ENCODE measurements at places on chromosomes 2 and 18.
A peak's percentile ranks its signal among the peaks of the same experiment; 100 is the strongest.

DNA sequence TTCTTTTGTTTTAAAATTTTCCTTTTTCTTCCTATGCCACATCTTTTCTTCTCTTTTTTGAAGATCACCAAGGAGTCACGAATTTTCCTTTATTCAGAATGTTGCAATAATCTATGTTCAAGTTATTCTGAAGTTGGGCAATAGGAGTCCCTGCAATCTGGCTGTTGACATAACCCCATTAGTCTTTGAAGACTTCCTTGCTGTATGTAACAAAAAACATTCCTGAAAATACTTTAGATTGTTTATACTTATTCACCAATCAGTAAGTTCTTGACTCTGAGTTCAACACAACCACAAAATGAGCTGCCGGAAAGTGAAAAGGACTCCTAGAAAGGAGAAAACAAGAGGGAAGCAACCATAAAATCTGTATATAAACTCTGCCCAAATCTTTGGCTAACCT is 62.8 kb downstream of the TMEM237 start:
- no peak for DNase-seq

- peak; percentile 25 for DNase-seq
Observed at GRCh38 chr2:25165992-25166875, 2.1 kb downstream of the POMC start.

DNA sequence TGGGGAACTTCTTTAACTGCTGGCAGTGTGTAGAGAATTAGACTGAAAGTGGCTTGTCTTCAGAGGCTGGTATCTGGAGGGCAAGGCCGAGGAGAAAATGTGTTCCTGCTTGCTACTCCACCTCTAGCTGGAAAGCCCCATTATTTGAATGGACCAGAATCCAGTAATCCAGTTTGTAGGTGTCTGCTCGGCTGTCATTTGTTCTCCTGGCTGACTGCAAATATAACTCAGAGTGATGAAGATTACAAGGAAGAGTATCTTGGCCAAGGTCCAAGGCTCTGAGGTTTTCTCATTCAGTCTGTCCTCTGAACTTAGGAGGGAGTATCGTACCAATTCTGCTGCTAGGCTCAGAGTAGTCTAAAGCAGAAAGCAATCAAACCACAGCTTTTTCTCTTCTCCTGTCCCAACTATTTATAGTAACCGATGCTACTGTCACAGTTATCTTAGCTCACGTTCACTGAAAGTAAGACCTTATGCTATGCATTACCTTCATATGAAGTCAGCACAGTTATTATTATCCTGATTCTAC is 228.6 kb downstream of the SETBP1 start:
- DNase-seq, result no peak

GRCh38 chr2:186442885-186443284 is 43.2 kb upstream of the ZC3H15 start:
- no peak for DNase-seq

- DNase-seq, result no peak
Observed at GRCh38 chr18:46642561-46642960, 14.5 kb downstream of the LOXHD1 start.

GRCh38 chr18:1708006-1708405 is 803.3 kb downstream of the ADCYAP1 start:
- no peak for DNase-seq

- DNase-seq, result no peak
Observed at GRCh38 chr2:198173864-198174263, 369.5 kb downstream of the PLCL1 start.

DNA sequence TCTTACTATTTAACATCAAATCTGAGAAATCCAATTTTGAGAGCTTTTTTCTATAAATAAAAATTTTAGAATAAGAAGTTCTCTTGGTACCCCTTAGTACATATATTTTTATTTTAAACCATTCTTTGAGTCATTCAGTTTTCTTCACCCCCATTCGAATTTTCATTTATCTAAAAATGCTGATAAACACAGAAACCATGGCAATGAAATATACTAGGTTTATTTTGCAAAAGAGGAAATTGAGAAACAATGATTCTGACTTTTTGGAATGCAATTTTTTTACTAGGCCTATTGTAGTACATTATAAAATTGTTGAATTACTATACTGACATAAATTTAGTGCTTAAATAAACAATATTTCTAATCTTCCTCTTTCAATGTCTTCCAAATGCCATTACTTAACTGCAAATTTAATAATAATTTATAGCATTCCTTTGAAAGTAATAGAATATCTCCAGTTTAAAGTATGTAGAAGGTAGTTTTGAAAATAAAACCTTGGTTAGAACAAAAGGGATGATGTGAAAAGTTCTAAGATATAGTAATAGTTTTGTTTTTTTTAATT is 46.3 kb downstream of the TANK start:
- no peak for DNase-seq

DNA sequence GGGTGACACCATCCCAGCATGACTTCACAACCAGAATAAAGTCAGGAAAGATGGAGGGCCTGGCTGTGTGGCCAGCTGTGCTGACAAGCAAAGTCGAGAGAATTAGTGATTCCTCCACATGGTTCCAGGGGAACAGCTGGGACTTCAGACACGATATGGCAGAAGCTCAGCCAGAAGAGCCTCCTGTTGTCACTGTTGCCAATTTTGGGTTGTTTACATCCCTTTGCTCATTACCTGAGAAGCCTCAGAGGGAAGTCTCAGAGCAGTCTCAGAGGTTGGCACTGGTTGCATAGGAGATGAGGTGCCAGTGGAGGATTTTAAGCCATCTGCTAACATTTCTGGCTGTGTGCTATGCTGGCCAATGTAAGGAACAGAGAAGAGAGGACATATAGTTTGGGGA is 16.0 kb downstream of the LINC00305 start:
- no peak for DNase-seq

DNA sequence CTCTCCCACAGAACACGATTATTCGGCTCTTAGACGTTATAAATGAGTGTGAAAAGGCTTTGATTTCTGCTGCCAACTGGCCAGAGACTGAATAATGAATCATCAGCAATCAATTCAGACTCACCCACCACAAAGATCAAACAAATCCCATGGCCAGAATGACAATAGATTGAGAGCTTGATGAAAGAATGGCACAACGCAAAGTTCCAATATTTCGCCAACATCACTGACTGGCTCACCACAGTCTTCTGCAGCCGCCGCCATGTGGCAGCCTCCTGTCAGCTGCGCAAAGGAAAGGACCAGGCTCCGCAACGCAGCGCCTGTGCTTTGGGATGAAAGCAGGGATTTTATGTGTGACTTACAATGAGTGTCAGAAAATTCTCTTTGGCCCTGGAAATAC is 104.4 kb upstream of the SOX11 start:
- DNase-seq, result no peak

DNA sequence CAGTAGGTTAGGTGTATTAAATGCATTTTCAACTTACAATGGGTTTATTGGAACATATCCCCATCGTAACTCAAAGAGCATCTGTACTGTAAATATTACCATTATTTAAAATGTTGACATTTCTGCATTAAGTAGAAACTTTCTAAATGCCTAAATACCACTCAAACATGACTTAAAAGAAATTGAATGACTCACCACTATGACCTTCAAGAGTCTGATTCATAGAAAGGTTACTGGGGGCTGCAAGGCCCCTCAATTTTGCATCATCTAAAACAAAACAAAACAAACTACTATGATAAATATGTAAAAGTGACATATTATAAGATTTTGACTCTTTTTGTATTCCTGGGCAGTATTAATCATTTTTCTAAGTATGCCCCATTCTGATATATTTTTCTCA is 7.6 kb downstream of the WDR35 start:
- no peak for DNase-seq

DNA sequence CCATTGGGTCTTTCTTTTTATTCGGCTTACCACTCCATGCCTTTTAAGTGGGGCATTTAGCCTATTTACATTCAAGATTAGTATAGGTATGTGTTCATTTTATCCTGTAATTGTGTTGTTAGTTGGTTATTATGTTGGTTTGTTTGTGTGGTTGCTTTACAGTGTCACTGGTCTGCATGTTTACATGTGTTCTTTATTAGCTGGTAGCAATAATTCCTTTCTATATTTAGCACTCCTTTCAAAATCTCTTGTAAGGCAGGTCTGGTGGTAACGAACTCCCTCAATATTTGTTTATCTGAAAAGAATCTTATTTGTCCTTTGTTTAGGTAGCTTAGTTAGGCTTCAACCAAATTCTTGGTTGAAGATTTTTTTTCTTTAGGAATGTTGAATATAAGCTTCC is 68.7 kb upstream of the XDH start:
- no peak for DNase-seq

- no peak for DNase-seq
Observed at GRCh38 chr2:240921311-240921994, 15.3 kb downstream of the CROCC2 start.

DNA sequence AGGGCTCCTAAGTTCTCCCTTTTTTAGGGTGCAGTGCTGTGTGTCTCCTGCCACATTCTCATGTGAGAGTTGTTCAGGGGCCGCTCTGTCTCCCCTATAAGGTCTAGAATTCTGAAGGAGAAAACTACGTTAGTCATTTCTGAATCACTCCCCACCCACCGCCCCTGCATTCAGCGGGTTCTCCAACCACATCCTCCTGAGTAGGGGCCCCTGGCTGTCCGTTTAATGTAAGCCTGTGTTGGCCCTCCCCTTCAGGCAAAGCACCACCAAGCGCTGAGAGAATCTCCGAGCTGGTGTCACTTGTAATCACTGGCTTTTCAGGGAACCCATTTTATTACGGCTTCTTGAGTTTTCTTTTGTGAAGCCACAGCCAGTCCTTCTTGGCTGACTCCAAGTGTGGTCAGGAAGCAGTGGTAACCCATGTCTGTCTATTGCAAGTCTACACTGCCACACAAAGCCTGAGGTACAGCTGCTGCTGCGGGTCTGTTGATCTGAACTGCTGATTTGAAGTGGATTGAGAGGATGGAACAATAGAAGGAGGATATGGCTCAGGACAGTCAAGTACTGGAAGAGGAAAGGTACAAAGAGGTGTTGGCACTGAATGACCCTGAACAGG is 16.9 kb downstream of the LCT start:
- DNase-seq, result no peak

DNA sequence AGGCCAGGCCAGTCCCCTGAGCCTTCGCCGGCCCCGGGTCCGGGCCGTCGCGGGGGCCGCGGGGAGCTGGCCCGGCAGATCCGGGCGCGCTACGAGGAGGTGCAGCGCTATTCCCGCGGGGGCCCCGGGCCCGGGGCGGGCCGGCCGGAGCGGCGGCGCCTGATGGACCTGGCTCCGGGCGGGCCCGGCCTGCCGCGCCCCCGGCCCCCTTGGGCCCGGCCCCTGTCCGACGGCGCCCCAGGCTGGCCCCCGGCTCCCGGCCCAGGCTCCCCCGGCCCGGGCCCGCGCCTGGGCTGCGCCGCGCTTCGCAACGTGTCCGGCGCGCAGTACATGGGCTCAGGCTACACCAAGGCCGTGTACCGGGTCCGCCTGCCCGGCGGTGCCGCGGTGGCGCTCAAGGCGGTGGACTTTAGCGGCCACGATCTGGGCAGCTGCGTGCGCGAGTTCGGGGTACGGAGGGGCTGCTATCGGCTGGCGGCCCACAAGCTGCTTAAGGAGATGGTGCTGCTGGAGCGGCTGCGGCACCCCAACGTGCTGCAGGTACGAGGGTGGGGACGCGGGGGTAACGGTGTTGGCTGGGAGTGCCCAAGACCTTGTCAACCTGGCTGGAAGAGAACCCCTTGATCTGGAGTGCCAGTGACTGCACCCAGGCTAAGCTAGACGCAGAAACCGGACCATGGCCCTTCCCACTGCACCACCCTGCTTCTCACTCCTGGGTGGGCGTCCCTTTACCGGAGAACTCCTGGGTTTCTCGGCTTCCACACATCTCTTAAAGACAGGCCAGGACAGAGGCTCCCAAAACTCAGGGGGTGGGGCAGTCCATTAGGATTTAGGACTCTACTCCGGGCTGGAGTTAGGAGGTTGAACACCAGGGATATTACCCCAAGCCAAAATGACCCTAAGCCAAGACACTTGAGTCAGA is 739 bp downstream of the PKDCC start:
- no peak for DNase-seq

- DNase-seq, result no peak
Observed at GRCh38 chr2:73018188-73018825, 53.2 kb downstream of the SFXN5 start.

DNA sequence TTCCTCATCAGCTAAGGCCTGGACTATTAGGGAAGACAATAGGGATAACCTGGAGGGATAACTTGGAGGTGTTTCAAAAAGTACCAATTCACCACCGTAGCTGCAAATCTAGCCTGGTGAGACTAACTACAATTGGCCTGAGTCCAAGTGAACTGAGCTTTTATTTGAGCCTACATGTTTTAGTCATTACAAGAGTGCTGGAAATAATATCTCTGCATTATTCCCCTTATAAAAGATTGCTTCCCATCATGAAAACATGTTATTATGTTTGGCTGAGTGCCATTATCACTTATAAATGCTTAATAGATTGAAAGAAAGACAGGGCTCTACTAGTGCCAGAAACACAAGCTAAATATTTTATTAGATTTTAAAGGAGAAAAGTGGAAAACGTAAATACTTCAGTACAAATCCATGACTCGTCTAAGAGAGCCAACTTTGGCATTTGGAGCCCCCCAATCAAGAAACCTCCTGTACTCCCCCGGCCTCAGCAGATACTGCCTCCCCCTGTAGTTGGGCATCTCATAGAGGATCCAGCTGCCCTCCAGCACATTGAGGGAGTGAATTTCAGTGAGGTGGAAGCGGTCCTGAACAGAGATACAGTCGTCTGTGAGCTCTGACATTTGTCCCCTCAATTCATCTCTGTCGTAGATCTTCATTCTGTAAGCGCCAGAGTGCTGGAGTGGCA is 3.6 kb downstream of the CRYGB start:
- DNase-seq, result peak; percentile 98

DNA sequence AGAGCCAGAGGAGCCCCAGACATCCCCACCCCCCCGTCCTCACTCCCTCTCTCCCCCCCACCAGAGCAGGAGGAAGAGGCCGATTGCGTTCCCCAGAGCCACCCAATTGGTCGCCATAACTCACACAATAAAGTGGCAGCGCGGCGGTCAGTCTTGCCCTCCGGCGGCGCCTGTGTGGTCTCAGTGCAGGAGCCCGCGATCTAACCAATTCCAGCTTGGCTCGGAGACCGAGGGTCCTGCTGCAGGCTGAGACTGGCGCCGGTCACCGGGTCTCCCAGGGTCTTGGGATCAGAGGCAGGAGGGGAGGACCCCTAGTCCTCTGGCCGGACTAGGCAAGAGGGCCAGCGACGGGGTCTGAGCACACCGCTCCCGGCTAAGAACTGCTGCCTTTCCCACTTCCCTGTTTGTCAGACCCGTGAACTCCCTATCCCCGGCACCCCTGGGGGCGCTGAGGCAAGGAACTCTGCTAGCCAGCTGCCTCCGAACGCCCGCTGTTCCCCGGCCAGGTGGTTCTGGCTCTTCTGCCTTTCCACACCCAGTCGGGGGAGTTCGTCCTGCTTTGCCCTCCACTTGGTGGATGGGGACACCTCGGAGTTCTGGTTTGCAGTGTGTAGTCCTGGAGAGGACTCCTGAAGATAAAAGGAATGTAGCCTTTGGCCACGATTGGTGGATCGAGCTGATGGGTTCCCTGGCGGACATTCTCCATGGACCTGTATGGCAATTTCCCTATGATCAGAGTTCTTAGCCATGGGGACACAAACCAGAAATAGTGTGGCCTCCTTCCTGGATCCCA is 1.0 kb upstream of the HOXD12 start:
- DNase-seq, result peak; percentile 59

- DNase-seq, result no peak
Observed at GRCh38 chr2:195666113-195666712, 9.2 kb downstream of the SLC39A10 start.

Measured in NCI-H748 treated with DMSO at 0.1 percent for 48 hours (cell line).